Vagina (tissue), 2 donors: ENCODE measurements at places on chromosomes 5 and 9.
A peak's percentile ranks its signal among the peaks of the same experiment; 100 is the strongest.

GRCh38 chr9:83523684-83524083 lies 14.5 kb downstream of the FRMD3 start:
- H3K4me1 ChIP-seq, result no peaks in the 10 kb centered on the region

- no peaks in the 10 kb centered on the region for H3K27me3 ChIP-seq
- peaks cover 32% of the 10 kb centered on the region for H3K4me1 ChIP-seq
- H3K27ac ChIP-seq, result no peak overlapping the region
- peak; percentile 49 for DNase-seq
- no peaks in the 10 kb centered on the region for H3K36me3 ChIP-seq
- no peak overlapping the region for H3K4me3 ChIP-seq
Observed at GRCh38 chr9:123926941-123927340, 3.0 kb downstream of the DENND1A start.

DNA sequence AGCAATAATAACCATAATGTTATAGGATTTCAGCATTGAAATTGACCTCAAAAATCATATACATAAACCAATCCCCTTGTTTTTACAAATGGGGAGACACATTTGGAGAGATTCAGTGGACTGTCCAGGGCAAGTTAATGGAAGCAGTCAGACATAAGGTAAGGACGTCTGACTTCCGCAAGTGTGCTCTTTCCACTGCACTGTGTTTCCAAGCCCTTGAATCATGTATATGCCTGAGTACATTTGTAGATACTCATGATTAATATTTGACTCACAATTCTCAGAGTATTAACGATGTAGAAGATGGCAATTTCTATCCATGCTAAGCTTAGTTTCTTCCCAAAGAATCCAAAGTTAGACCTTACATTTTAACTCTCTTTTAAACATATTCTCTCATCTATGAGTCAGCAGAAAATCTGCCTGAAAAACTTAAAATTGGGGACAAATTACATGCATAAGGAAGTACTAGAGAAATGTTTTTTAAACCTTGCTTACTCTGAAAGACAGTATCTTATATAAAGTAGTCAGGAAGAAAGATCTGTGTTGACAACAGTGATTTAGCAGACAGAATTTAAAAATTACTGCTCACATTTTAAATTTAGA lies 165.3 kb downstream of the NFIB start:
- no peaks in the 10 kb centered on the region for H3K27me3 ChIP-seq
- no peak overlapping the region for H3K4me3 ChIP-seq
- no peaks in the 10 kb centered on the region for H3K36me3 ChIP-seq
- H3K4me1 ChIP-seq, result peaks cover 18% of the 10 kb centered on the region

DNA sequence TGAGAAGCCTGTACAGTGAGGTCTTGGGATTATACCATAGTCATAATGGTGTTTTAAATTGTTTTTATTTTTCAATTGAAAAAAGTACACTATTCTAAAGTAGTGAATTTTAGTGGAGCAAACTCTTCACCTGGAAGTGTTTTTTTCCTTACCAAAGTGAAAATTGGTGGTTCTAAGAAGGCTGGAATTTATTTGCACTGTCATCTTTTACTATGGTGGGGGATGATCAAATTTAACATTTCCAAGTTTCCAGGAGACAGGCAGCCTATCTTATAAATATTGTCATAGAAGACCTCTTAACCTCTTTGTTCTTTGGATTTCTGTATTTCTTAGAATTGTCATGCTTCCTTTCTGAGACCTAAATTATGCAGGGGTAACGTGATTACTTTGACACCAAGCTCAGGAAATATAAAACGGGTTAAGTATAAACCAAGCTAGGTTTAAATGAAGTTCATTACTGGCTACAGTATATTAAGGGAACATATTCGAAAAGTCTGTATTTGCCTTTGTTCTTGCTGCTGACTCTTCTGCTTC lies 20.2 kb downstream of the NDFIP1 start:
- H3K4me3 ChIP-seq, result no peak overlapping the region
- H3K27ac ChIP-seq, result no peak overlapping the region

GRCh38 chr5:148991566-148991965 lies 71.3 kb downstream of the SH3TC2 start:
- no peaks in the 10 kb centered on the region for H3K36me3 ChIP-seq
- no peaks in the 10 kb centered on the region for H3K27me3 ChIP-seq
